ENCODE measurements at places on chromosomes 7 and 10. TPM values are rescaled to one million over a fixed set of nuclear protein-coding genes. Genes with fewer than 3 reads are reported as not detected.

Gene SRGN
- total RNA-seq = 422 TPM

DNA sequence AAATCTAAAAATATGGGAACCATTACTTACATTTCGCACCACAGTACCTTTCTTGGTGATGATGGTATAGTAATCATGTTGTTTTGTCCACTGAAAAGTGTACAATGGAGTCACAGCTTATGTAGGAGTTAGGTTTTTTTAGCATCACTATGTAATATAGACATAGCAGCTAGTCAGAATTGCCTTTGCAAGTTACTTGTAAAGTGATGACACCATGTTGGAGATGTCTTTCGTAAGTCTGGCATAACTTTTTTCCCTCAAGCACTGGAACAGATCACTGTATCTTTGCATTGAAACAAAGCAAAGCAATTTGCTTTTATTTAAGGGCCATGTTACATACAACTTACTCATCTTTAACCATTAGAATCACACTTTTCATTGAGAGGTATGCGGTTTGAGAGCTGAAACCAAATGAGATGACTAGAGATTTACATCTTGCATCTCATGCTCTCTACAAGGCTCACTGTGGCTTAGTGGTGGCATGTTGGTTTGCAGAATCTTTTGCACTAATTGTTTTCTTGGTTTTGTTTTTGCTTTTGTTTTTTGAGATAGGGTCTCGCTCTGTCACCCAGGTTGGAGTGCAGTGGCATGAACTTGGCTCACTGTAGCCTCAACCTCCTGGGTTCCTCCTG, 18.3 kb downstream of the UBN2 start:
- no peak overlapping the region for H3K27ac ChIP-seq
- H3K36me3 ChIP-seq = no peaks in the 10 kb centered on the region
- H3K4me3 ChIP-seq = no peak overlapping the region
- H3K27me3 ChIP-seq = no peaks in the 10 kb centered on the region

DNA sequence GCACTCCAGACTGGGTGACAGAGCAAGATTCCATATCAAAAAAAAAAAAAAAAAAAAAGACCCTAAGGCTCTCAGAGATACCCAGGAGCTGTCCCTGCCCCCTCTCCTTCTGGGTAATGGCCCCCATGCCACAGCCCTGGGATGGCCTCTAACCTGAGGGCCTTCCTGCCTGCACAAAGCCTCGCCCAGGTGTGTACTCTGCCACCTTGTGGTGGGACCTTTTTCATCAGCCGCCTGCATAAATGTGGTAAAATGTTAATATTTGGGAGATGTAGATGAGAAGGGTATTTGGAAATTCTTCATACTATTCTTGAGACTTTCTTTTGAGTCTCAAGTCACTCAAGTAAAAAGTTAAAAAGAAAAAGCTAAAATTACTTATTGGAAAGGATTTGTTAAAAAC, 46.3 kb upstream of the RNF216 start:
- DNase-seq = peak; percentile 31
- no peak overlapping the region for H3K27ac ChIP-seq
- no peak overlapping the region for H3K4me3 ChIP-seq

Gene ATG9B
- 1.2 TPM for total RNA-seq

Gene INHBA
- 55.3 TPM for total RNA-seq

DNA sequence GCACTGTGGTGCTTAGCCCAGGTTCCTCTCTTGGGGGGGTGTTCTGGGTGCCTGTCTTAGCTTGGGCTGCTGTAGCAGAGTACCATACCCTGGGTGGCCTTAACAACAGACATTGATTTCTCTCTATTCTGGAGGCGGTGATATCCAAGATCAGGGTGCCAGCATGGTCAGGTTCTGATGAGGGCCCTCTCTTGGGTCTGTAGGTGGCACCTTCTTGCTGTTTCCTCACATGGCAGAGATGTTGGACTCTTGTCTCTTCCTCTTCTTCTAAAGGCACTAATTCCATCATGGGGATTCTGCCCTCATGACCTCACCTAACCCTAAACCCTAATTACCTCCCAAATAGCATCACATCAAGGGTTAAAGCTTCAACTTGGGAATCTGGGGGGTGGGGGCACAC, 19.9 kb upstream of the CRHR2 start:
- H3K27ac ChIP-seq = no peak overlapping the region
- no peak overlapping the region for H3K4me3 ChIP-seq
- H3K36me3 ChIP-seq = no peaks in the 10 kb centered on the region
- no peak for DNase-seq
- H3K4me1 ChIP-seq = no peaks in the 10 kb centered on the region
- H3K27me3 ChIP-seq = peaks cover 23% of the 10 kb centered on the region

Gene LEP
- total RNA-seq = not detected

Data from PC-3 (cell line).